CD4-positive, alpha-beta T cell treated with Interferon alpha-2 for 1 hour (primary cell): ENCODE measurements at places on chromosomes 13 and 19.
A peak's percentile ranks its signal among the peaks of the same experiment; 100 is the strongest.

- DNase-seq: no peak
Measured at GRCh38 chr13:112588490-112589297, 741 bp upstream of the TUBGCP3 start.

- DNase-seq: no peak
Measured at GRCh38 chr19:8302357-8302691, 5.8 kb downstream of the CD320 start.

DNA sequence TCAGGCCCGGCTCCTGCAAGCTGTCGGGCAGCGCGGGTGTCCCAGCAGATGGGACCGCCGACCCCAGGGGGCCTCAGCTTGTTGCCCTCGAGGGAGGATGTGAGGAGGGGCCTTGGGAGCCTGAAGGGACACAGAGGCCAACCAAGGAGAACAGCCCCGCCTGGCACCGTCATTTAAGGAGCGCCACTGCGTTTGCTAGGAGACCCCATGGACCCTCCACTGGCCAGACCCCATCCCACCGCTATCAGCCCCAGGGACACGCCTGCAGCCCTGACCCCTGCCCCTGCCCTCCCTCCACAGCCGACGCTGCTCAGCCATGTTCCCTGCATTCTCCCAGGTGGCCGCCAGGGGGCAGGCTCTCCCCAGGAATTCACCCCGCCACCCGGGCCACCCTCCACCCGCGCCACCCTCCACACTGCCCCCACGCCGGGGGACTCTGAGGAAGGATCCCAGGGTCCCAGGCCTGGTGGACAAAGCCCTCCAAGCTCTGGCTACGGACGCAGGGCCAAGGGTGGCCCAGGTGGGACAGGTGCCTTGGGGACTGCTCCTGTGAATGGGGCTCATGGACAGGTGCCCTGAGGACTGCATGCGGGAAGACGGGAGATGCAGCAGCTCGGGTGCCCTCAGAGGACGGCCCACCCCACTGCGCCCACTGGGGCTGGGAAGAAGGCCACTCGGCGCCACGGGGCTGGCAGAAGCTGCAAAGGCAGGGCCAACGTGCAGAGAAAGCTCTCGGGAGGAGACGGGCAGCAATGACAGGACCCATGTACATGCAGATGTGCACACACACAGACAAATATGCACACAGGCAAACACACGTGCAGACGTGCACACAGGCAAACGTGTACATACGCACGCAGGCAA, 34.4 kb downstream of the PIP5K1C start:
- DNase-seq: peak; percentile 79

DNA sequence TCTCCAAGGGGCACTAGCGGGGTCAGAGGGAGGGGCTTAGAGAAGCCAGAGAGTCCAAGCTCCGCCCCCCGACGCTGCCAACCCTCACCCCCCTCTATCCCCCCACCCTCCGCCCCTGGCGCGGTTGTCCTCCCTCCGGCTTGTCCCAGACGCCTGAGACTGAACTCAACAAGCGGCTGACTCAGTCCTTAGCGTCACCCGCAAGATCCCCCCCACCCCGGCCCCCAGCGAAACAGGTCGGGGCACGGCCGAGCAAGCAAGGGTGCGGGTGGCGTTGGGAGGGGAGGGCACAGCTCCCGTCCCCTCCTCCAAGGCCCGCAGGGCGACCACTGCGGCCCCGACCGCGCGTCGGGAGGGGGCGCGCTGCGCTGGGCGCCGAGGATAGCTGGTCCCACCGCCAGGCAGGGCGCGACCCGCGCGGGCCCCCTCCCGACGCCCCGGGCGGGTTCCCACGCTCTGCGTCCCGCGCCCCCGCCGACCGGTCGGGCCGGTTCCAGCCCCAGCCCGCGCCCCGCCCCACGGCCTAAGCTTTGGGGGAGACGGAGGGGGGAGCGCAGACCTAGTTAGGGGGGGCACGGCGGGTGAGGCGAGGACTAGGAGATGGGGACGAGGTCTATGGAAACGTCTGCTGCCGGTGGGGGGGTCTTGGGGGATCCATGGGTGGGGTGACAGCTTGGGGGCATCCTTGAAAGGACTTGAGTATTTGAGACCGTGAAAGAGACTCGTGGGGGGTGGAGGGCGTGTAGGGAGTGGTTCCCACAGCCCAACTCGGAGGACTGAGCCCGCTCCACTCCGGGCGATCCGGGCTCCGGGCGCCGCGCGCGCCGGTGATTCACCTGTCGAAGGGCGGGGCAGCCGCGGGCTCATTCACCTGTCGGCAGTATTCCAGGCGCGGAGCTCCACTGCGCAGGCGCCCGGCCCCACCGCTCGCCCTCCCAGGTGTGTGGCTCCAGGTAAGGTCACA, 5.1 kb downstream of the NOTCH3 start:
- no peak for DNase-seq

GRCh38 chr19:1011831-1012333, 9.0 kb downstream of the TMEM259 start:
- DNase-seq: no peak

DNA sequence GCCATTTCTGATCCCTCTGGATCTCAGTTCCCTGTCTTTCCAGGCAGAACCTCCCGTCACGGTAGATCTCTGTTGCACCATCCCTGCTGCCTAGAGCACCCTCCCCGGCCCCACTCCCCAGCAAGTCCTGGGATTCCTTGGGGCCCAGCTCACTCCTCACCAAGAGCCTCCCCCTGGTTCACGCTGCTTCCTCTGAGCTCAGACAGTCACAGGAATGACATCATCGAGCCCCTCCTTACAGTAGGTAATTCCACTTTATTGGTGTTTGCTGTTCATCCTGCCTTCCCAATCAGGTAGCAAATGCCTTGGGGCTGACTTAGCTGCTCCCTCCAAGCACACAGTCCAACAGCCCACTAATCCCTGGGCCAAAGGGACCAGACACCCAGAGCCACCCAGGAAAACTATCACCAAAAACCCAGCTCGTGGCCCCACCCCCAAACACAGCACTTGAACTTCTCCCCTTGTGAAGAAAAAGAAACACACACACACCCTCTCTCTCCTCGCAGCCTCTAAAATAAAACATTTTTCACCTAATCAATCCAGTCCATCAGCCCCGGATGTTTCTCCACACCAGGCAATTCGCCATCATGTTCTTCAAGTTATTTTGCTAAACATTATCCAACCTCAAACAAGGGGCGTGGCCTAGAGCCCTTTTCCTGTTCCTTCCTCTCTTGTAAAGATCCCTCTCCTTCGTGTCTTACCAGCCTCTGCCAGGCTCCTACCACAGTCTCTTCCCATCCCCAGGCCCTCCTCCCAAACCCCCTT, 2.5 kb downstream of the NAPA start:
- no peak for DNase-seq

DNA sequence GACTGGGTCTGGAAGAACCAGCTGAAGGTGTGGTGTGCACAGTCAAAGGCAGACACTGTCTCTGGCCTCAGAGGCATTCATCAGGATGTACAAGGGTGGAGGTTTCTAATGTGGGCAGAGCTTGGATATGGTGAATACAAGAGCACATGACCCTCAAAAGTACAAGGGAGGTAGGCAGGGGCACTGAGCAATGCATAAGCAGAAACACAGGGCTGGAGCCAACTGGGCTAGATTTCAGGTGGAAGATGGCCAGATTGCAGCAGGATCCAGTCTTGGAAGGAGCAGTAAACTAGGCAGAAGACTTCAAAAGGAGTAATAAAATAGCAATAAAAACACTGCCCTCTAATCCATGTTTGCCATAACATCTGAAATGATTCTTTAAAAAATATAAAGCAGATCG, 417.1 kb downstream of the OLFM4 start:
- no peak for DNase-seq

DNA sequence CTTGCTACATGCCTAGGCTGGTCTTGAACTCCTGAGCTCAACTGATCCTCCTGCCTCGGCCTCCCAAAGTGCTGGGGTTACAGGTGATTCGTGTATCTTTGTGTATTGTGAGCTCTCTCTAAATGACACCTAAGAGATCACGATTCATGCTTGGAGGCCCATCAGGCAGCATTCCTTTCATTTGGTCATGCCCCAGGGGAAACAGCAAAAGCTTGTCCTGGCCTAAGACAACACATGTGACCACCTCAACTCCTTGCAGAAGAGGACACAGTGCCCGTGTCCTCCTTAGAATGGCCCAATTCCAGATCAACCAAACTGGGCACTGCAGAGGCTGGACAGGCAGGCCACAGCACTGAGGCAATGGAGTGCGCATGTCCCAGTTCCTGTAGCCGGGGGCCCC, 32.5 kb downstream of the ZC3H4 start:
- no peak for DNase-seq

DNA sequence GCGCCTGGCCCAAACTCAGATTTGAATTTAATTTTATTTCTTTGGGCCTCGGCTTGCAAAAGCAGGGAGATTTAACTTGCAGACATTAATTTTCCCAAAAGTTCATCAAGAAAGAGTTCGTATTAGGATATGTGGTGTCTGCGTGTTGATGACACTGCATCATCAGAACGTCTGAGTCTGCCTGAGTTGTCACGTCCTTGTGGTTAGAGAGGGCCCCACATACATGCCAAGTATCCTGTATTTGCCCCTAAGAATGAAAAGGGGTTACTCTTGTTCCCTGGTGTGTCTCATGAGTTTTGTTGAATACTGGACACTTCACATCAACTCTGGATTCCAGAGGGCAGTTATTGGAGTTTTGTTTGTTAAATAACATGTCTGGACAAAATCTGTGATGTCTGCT, 5.6 kb upstream of the TEX29 start:
- DNase-seq: no peak

DNA sequence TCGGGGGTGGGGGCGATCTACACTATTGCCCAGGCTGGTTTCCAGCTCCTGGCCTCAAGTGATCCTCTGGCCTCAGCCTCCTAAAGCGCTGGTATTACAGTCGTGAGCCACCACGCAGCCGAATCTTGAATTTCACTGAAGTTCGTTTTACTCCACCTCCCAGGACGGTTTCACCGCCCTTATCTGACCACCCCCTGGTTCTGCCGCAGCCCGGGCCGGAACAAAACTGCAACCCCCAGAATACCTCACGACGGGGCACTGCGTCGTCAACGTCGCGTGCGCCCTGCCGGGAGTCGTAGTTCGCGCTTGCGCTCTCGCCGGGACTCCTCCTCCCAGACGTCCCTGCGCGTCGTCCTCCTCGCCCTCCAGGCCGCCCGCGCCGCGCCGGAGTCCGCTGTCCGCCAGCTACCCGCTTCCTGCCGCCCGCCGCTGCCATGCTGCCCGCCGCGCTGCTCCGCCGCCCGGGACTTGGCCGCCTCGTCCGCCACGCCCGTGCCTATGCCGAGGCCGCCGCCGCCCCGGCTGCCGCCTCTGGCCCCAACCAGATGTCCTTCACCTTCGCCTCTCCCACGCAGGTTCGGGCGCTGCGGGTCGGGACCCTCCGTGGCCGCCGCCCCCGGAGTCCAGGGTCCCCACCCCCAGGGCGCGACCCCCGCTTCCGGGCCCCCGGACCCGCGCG, at the start of gene ATP5F1D:
Gene ATP5F1D, plus strand, starts transcription at position 335 of the 679 bp plus-strand sequence. Its CDS starts 100 bp downstream, at position 435.
- DNase-seq: peak; percentile 94

- peak; percentile 14 for DNase-seq
Measured at GRCh38 chr13:50686551-50686950, 156.9 kb downstream of the DLEU7 start.

DNA sequence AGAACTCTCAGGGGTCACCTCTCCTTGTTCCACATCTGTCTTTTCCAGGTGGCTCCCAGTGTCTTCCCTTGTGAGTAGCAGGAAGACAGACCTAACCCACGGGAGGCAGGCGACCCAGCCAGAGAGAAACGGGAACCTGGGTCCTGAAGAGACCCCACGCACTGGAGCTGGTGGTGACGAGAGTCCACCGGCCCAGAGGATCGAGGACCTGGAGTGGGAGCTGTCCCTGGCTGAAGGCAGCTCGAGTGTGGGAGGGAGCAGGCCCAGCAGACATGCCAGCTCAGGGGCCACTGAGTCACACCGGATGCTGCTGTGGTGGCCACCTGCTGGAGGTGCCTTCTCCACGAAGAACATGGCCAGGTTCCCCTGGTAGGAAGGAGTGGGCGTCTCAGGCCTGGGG, 66.5 kb upstream of the ATP12A start:
- DNase-seq: no peak

GRCh38 chr13:94827566-94827965, 115.2 kb upstream of the SOX21 start:
- DNase-seq: no peak

- no peak for DNase-seq
Measured at GRCh38 chr13:30443957-30444404, 21.7 kb downstream of the UBE2L5 start.

GRCh38 chr13:99471221-99472121, 29.8 kb upstream of the TM9SF2 start:
- no peak for DNase-seq
